ENCODE measurements at places on chromosomes 3 and 15.

GRCh38 chr3:22231061-22231460, 480.1 kb upstream of the ZNF385D start:
- DNase-seq = no peak

GRCh38 chr3:146092230-146092629, 68.8 kb downstream of the PLOD2 start:
- no peak for DNase-seq

DNA sequence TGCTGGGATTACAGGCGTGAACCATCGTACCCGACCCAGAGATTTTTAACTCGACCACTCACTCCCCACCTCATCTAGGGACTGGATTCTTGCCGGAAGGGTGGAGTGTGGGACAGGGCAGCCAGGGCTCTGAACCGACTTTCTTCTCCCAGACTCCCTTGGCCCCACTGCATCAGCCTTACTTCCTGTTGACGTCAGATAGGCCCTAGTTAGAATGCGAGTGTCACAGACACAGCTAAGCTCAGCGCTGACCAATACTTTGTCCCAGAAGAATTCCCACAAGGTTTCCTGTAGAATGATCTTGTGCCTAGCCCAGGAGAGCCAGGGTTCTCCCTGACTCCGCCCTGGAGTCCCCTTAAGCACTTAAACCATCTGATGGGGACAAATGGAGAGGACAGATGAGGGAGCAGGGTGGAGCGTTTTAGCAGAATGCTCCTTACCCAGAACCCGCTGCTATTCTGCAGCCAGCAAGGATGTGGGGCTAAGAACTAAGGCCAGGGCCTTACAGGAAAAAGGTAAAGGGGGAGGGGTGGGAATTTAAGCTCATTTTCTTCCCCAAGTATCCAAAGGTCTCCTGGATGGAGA, 5.8 kb upstream of the TUSC2 start:
- DNase-seq = no peak

GRCh38 chr3:122353215-122353614, 28.2 kb downstream of the CSTA start:
- no peak for DNase-seq

- DNase-seq = no peak
Measured at GRCh38 chr3:37136067-37136466, 38.3 kb downstream of the LRRFIP2 start.

- no peak for DNase-seq
Measured at GRCh38 chr3:32226875-32227500, 11.5 kb upstream of the CMTM8 start.

GRCh38 chr3:171606151-171606751, 146.0 kb upstream of the TNIK start:
- no peak for DNase-seq

Measured in GM18507 (cell line).